CD4-positive, alpha-beta T cell treated with Interleukin-2 at 100 ng/mL for 4 hours (primary cell): ENCODE measurements at places on chromosomes 6 and 20.
A peak's percentile ranks its signal among the peaks of the same experiment; 100 is the strongest.

DNA sequence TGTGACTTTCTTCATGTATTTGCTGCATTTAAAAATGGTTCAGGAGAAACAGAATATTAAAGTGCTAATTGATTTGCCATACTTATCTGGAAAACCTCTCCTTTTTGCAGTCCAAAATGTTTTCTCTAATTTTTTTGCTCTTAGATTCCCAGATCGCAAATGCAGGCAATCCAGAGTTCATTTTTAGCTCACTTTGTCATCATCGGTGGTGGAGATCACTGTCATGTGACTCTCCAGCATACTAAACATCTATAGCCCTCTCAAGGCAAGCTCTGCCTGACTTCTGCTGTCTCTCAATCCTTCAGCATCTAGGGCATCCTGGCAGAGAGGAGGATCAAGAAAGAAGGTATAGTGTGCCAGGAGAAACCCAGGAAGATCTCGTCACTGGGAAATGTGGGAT is 24.8 kb downstream of the ABRACL start:
- no peak for DNase-seq

- DNase-seq: no peak
These were observed 49.9 kb downstream of the CLIC5 start for GRCh38 chr6:45965792-45966191.

GRCh38 chr6:93165850-93166430 is 253.4 kb downstream of the EPHA7 start:
- no peak for DNase-seq

DNA sequence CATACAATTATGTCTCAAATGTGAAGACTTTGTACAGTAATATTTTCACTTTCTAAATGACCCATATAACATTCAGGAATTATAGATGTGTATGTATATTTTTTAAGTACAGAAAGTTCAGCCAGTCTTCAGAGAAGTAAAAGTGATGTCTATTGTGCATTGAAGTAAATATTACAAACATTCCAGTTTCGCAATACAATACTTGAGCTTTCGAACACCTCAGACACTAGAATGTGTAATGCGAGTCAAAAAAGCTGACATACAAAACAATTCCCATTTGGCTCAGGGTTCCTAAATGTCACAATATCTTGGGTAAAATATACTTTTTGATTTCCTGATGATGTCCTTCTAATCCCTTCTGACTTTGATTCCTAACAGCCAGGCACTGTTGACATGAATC is 101.4 kb downstream of the ZNF217 start:
- no peak for DNase-seq

GRCh38 chr6:40077736-40078135 is 143.5 kb upstream of the MOCS1 start:
- no peak for DNase-seq

DNA sequence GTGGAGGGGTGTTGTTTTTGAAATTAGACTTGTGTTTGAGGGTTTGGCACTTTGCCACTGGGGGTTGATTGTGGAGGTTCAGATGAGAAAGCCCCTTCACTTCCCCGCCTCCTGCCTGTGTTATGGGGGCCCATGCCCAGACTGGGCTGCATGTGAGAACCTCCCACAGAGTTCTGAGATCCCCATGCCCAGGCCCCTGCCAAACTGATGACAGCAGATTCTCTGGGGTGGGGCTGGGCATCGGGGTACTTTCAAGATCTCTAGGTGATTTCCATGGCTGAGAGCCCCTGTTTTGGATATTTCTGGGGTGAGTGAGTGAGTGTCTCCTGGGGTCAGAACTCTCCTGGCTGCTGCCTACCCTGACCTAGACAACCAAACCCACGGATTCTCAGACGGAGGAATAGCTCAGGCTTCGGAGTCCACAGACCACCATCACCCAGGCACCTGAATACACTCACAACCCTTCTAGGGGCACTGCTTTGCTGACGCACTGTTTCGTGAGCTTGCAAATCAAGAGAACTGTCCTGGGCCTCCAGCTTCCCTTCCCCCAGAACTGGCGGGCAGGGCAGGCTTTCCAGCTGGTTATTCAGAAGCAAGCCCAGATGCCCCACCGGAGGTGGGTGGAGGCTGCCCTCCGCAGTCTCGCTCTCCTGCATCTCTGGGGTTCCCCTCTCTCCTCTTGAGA is 6.3 kb downstream of the BCAS1 start:
- DNase-seq: peak; percentile 38

DNA sequence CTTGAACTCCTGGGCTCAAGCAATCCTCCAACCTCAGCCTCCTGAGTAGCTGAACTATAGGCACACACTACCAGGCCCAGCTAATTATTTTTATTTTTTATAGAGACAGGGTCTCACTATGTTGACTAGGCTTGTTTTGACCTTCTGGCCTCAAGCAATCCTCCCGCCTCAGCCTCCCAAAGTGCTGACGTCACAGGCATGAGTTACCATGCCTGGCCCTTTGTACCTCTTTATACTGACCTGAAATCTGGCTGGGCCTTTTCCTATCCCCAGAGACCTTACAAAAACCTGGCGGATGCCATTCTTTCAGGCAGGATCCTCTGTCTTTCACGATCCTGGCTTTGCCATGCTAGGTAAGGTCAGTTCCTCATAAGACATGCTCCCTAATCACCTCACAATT is 11.5 kb downstream of the WFDC3 start:
- DNase-seq: no peak

GRCh38 chr20:25987073-25987927 is 290.6 kb upstream of the ZNF337 start:
- DNase-seq: peak; percentile 51

GRCh38 chr6:112372226-112372806 is 25.2 kb downstream of the RFPL4B start:
- no peak for DNase-seq
